Mucosa of gallbladder (tissue), 1 donor: ENCODE measurements at places on chromosomes 5 and 9.
A peak's percentile ranks its signal among the peaks of the same experiment; 100 is the strongest.

DNA sequence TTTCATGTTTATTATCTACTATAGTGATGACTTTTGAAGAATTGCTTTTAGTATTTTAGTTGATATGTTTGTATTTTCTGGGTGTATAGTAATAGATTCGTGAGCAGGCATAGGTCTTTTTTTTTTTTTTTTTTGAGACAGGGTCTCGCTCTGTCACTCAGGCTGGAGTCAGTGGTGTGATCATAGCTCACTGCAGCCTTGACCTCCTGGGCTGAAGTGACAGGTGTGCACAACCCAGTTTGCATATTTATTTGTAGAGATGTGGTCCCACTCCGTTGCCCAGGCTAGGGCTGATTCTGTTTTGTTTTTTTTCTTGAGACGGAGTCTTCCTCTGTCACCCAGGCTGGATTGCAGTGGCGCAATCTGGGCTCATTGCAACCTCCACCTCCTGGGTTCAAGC lies 11.9 kb downstream of the ERBIN start:
- DNase-seq: no peak

- no peak for DNase-seq
Observed at GRCh38 chr9:106890608-106891007, 27.6 kb downstream of the ZNF462 start.

GRCh38 chr5:160198841-160199409 lies 30.4 kb upstream of the FABP6 start:
- peak; percentile 59 for DNase-seq

GRCh38 chr5:9519537-9519936 lies 26.3 kb downstream of the SEMA5A start:
- DNase-seq: no peak

- DNase-seq: no peak
Observed at GRCh38 chr9:131279863-131280570, 3.7 kb upstream of the FAM78A start.

- no peak for DNase-seq
Observed at GRCh38 chr5:104611135-104611767, 1048.7 kb upstream of the NUDT12 start.

DNA sequence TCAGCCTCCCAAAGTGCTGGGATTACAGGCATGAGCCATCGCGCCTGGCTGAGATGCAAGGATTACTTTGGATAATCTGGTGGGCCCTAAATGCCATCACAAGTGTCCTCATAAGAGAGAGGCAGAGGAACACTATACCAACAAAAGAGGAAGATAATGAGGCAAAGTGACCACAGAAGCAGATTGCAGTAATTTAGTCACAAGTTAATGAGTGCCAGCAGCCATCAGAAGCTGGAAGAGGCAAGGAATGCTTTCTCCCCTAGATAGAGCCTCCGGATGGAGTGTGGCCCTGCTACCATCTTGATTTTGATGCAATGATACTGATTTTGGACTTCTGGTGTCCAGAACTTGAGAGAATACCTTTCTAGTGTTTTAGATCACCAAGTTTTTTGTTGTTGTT lies 122.3 kb downstream of the SPATA31D1 start:
- DNase-seq: no peak

- no peak for DNase-seq
Observed at GRCh38 chr5:107313098-107313497, 357.6 kb downstream of the EFNA5 start.

- peak; percentile 67 for DNase-seq
Observed at GRCh38 chr9:121700165-121700831, 48.9 kb downstream of the DAB2IP start.

GRCh38 chr9:105928416-105928815 lies 234.1 kb downstream of the TMEM38B start:
- no peak for DNase-seq

DNA sequence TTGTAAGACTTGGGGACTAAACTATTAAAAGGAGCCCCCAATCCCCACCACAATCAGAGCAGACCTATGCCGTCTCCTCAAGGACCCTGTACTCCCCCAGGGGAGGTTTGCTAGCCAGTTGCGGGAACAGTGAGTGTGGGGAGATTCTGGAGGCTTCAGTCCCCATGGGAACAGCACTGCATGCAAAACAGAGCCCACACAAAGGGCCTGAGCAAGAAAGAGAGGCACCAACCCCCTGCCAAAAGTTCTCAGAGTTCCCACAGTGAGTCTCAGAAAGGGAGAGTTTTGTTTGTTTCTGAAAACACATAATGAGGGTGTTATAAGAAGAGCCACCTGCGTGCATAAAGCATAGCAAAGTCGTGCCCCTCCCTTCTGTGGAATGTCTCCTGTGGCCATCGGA lies 56.6 kb downstream of the CFAP90 start:
- no peak for DNase-seq

DNA sequence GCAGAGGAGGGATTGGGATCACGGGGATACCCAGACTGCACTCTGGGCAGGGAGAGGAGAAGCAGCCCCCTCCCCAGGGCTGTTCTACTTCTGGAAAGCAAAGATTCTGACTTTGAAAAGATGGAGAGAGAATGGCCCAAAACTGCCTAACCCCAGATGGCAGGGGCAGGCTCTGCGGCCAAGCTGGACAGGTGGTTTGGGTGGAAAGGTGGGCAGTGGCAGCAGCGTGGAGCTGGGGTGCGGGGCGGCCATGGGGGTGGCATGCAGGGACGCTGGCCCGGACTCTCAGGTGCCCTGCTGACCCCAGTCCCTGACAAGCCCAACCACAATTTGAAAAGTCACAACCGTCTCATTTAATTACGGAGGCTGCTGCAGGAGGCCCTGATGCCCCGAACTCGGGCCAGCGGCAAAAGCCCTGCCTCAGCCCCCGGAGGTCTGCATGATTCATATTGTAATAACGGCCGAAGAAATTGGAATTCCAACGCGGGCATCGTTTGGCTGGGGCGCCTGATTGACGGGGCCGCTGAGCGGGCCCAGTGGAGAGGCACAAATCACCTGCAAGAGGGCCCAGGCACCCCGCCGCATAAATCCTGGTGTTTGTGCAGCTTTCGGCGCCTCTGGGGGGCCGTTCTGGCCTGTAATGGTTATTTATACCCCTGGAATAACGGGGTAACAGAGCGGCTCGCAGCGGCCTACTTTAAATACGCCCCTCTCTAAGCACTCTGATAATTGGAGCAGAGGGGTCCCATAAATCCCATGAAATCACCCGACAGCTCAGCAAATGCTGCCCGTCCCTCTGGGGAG lies 41.8 kb upstream of the FCN2 start:
- DNase-seq: no peak

DNA sequence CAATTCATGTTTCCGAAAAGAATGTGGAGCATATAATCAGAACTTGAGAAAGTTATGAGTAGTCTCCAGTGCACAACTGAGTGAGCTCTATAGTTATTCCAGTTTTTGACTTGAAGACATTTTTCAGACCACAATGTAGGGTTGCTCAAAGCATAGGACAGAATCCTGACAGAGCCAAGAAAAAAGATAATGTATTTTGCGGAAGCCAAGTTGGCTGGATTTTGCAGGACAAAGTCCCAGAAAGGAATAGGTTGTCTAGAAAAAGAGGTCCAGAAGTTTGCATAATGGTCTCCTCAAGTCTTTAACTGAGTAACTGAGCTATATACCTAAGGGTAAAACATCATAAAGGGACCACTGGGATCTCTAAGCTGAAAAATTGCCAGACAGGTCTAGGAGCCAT lies 1028.0 kb downstream of the TAF11L14 start:
- no peak for DNase-seq

GRCh38 chr9:94879230-94879629 lies 152.7 kb downstream of the AOPEP start:
- no peak for DNase-seq

DNA sequence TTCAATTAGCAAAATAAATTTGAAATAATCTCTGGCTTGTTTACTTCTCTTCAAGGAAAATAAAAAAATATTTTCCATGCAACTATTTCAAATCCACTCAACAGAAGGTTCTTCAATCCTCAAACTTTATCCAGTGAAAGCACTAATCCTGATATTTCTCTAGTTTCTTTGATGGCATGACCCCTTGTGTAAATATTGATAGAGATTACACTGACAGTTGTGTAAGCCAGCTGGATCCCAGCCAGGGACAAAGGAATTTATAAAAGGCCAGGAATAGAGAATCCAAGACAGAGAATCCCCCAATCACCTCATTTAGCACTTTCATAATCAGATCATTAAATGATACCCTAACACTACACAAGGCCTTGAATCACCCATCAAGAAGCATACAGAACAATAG lies 135.2 kb downstream of the GNA14 start:
- DNase-seq: no peak

DNA sequence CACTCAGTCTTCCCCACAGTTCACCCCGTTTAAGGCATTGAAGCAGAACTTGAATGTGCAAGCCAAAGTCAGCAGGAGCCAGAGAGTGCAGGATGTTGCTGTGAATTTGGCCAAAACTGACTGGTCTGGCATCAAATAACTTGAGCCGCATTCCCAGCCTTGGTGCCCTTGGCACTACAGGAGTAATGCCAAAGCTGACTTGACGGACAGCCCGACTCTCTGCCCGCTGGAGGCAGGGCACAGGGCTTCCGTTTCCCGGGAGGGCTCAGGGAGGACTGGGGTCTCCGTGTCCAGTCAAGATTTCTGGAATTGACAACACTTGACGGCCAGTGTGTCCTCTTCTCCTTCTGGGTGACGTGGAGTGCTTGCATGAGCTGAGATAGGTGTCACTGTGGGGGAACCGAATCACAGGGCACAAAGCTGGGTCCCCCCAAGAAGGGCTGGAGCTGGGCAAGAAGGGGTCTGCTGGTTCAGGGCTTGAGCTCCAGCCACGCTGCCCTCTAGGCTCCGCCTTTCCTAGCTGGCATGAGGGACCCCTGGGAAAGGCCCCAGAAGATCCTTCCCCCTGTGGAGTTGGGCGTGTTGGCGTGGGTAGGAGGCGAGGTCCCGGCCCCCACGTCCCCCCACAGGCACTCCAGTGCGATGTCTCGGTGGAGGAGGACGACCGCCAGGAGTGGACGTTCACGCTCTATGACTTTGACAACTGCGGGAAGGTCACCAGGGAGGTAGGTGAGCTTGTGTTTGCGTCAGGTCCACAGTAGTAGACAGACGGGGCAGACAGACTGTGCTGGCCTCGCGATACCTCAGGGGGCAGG lies 25.2 kb downstream of the NKD2 start:
- no peak for DNase-seq

DNA sequence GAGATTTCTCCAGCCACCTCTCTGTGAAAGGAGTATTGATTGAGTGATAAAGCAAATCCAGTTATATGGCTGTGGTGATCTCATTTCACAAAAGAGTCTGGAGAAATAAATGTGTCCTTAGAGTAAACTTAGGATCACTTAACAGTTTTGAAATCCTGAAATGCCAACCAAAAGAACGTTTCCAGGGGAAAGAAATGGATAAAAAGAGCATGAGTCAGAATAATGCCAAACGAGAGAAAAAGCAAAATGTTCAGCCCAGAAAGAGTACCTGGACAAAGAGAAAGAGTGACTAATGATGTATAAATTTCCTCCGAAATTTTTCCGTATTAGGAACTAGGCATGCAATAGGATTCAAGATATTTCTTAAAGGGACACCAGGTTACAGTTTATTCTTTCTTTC lies 463.1 kb upstream of the CDH10 start:
- no peak for DNase-seq

DNA sequence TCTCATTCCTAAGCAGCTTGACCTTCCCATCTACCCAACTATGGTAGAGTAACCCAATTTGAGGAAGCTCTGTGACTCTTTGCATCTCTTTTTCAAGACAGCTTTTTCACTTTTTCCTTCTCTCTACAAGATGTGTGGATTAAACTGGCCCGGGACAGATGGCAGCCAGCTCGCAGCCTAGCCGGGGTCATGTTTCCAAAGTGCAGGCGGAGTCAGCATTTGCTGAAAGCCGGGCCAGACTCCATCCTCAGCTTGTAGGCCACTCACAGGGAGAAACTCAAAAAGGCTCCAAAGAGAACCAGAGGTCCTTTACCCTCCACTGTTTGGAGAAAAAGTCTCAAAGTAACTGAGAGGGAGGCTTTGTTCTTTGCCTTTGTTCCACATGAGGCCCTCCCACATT lies 286.8 kb upstream of the PANK3 start:
- DNase-seq: no peak

DNA sequence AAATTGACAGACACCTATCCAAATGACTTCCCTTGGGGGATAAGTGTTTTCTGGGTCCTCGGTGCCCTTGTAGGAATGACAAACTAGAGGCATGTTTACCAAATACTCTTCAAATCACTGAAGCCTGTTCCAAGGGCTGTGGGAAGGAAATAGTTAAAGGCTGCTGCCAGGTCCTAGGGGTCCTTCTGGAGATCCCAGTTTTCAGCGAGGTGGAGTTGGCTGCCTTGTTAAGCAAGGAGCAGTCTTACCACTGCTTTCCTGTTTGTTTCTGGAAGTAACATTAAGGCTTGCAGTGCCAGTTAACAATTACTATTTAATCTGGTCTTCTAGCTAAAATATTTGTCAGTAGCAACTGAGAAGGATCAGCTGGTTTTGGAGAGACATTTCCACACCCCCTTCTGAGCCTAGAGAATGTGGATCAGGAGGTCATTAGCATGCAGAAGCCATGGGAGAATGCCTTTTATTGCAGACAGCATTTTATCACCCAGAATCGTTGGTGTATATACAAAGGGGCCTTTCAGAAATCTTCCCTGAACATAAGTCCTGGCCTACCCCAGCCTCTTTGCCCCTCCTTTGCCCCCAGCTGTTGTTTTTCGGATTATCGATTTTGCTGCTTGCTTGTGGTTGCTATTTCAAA lies 238.8 kb downstream of the DMAC1 start:
- no peak for DNase-seq

DNA sequence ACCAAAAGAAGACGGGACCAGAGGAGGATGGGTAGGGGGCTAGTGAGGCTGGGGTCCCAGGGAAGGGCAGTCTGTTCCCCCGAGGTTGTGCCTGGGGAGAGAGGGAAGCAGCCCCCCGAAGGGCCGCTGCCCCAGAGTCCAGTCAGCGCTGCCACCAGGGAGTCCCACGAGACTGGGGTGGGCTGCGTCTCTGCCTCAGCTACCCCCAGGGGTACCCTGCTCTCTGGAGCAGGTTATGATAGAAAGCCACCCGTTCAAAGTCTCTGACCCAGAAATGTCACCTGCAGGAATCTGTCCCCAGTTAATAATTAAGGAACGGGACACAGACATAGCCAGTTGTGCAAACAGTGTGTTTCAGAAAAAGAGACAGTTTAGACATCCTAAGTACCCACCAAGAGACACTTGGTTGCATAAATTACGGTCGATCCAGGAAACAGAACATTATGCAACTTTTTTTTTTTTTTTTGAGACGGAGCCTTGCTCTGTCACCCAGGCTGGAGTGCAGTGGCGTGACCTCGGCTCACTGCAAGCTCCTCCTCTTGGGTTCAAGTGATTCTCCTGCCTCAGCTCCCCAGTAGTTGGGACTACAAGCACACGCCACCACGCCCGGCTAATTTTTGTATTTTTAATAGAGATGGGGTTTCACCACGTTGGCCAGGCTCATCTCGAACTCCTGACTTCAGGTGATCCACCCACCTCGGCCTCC lies 10.7 kb upstream of the AGPAT2 start:
- DNase-seq: no peak

DNA sequence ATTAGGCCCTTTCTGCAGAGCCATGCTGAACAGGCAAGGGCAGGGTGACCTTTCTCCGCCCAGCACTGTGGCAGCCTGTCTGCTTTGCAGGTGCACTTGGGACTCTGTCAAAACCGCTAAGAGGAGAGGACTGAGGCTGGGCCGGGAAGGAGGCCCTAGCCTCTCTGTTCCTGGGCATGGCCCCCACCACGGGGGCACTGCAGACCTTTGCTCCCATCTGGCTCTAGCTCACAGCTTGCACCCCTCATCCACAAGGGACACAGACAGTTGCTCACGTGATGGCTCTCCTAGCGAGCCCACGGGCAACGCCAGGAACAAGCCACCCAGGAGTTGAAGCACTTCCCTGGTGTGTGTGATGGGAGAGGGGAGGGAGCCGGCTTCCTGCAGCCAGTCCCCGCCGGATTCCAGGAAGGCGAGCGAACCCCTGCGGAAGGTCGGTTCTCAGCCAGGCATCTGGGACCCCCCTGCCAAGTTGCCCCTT lies 43.0 kb upstream of the FCN1 start:
- no peak for DNase-seq
